GM18507 (cell line): ENCODE measurements at places on chromosomes 12 and 14.

- no peak for DNase-seq
These were observed 39.8 kb downstream of the NOPCHAP1 start for GRCh38 chr12:105025890-105026289.

- no peak for DNase-seq
These were observed 135.7 kb downstream of the SRGAP1 start for GRCh38 chr12:63980211-63980610.

GRCh38 chr12:91991399-91992187, 154.1 kb downstream of the BTG1 start:
- DNase-seq, result no peak

DNA sequence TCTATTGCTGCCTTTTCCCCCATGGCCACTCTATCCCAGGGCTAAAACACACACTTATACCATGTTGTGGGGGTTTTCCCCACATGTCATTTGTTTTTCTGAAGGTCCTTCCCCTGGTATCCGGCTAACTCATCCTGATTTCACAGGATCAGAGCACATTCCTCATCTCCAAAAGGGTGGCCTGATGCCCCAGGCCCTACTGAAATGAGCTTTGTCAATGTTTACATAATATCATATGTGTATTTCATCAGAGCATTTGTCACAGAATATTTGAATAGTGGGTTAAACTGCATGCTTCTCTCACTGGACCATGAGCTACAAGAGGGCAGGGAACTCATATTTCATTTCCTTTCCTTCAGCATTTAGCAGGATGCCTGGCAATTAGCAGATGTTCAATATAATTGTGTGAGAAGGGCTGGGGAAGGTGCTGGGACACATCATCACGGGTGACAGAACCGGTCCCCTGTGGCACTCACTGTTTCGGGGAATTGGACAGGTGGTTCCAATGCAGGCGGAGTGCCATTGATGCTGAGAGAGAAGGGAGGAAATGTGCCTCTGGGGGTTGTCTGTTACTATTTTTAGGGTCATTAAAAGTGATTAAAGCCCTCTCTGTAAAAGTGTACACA, 26.8 kb downstream of the EMP1 start:
- no peak for DNase-seq

GRCh38 chr12:69623970-69624369, 13.3 kb upstream of the LRRC10 start:
- no peak for DNase-seq

- no peak for DNase-seq
These were observed 6.6 kb upstream of the CSAD start for GRCh38 chr12:53187145-53187899.

GRCh38 chr12:38124247-38125012, 192.1 kb upstream of the ALG10B start:
- DNase-seq, result no peak

DNA sequence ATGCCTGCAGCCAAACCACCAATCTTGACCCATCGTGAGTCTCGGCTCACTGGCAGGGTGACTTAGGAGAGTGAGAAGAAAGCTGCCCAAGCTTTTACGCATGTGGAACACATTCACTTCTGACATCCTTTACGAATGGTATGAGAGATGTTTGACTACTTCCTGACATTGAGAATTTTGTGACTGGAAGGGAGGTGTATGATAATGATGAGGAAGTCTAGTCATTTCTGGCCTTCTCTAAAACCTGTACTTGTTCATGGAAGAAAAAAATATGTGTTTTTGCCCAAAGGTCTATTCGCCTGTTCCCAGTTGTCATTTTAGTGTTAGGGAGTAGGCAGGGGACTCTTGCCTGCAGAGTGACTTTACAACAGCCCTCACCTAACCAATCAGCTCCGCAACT, 227.2 kb upstream of the ATP2B1 start:
- no peak for DNase-seq

DNA sequence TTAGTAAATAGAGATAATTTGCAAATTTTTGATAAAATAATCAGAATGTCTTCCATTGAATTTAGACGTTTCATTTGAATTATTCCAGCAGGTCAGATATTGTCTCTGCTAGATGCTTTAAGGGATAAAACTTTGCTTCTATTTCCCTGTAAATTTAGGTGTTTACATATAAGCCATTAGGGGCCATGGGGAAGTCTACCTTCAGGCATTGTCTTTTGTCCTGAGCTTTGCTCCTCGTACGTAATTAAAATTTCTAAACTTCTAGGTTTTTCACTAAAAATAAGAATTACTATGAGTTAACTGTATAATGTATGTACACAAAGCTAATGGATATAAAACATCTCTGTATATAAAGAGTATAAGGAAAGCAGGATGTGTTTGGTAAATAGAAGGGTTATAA, 24.1 kb upstream of the CD69 start:
- DNase-seq, result no peak

DNA sequence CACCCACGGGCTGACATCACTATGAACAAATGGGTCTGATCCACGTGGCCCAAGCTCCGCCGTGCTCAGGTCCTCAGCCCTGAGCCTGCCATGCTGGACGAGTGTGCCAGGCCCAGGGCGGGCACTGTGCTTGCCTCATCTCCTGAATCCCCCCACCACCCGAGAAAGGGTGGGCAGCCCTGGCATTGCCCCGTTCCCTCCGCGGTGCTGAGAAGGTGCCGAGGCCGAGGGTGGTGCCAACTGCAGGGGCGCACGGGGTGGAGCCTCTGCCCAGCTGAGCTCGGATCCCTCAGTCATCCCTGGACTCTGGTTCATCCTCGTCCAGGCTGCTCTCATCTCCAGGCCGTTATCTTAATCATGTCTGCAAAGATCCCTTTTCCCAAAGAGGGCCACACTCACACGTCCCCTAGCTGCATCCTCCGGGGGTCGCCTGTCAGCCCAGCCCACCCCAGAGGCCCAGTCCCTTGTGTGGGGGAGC, 60.6 kb downstream of the NOC4L start:
- no peak for DNase-seq

DNA sequence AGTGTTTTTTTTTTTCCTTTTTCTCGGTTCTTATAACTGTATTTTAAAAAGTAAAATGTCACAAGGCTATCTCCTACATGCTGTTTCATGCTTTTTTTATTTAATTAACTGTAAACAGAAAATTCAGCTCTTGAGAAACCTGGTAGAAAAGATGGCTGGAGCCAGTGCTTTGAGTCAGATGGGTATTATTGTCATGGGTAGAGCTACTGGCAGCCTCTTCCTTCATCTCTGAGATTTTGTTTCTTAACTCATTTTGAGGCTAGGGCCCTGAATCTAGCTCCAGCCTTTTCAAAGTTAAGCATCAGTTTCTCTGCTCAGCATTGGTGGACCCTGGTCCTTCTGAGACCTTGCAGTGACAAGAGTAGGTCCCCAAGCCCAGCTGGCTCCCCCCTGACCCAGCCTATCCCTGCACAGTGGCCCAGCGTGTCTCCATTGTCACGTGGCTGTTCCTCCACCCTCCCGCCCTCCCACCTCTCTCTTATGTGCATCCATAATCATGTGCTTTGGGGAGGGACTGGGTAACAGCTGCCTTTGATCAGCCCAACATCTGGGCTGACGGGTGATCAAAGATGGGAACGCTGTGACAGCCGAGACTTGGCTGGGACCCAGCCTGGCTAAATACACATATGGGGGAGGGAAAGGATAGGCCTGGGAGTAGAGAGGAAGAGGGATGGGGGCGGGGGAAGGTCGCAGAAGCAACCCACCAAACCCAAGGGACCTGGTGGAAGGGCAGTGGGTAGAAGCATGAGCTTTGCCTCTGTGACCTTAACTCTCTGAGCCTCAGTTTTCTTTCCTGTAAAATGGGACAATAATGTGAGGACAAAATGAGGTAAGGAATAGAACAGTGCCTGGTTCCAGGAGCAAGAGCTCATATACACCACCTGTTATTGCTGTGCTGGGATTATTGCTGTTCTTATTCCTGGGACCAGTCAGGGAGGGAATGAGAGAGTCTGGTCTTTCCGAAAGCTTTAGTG, 24.4 kb upstream of the RBM19 start:
- DNase-seq, result no peak

DNA sequence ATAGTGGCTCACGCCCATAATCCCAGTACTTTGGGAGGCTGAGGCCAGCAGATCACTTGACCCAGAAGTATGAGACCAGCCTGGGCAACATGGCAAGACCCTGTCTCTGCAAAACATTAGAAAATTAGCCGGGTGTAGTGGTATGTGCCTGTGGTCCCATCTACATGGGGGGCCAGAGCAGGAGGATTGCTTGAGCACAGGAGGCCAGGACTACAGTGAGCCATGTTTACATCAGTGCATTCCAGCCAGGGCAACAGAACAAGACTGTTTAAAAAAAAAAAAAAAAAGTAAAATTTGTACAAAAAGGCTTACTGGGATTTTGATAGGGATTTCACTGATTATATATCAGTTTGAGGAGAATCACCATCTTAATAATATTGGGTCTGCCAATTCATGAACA, 7.8 kb downstream of the HCFC2 start:
- DNase-seq, result no peak

DNA sequence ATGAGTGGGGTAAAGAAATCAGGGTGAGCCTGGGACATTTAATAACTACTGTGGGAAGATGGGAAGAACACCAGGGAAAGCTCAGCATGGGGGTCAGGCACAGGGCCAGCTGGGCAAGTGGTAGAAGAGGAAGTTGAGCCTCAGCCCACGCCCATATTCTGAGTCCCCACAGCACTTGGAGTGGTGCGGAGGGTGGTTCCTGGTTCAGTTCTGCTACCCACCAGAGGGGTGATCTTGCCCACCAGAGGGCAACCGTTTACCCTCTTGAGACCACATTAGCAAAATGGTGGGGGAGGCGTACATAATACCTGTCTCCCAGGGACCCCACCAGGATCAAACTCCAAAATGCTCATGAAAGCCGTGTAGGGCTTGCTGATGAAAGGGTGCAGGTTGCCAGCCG, 16.8 kb upstream of the ANKRD33 start:
- DNase-seq, result no peak

DNA sequence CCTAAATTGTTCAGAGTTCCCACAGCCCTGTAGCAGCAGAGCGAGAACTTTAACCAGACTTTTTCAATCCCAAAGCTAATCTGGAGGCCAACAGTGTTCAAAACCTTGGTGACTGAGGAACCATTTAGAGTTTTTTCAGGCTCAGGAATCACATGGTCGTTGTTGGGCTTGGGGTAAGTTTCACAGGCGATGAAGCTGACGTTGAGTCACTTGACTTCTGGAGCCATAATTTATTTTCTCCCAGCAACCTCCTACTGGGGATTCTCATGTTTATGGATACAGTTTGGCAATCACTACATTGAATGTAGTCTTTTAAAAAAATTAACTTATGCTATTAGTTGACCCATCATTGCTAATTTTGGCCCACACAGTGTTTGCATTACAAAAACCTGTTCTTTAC, 34.5 kb downstream of the SSPN start:
- DNase-seq, result no peak

- DNase-seq, result no peak
These were observed 285 bp downstream of the MVK start for GRCh38 chr12:109573914-109574244.

GRCh38 chr12:30927222-30927611, 669 bp downstream of the TSPAN11 start:
- DNase-seq, result no peak

DNA sequence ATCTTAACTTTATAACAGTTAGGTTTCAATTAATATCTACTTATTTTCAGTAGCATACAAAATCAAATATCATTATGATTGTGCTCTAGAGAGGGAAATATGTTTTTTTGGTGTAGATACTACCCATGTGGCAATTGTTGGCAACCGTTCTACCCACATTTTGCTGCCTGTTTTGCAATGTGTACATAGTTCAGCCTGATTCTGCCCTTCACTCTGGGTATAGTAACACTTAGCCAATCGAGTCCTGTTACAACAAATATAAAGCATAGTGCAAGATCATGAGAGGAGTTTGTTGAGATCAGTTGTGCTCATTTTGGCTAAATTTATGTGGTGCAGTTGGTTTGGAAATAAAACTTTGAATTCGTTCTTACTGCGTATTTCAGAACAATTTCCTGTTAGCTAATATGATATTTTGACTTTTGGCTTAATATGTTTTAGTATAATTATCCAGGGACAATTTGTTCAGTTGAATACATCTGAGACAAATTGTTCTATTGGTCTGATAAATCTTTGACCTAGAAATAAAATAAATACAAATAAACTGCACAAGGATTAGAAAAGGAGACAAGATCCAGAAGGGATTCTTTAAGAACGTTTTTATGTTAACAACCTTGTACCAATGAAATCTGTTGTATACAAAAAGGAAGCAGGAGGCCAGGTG, 76.9 kb downstream of the ATF7IP start:
- DNase-seq, result no peak

DNA sequence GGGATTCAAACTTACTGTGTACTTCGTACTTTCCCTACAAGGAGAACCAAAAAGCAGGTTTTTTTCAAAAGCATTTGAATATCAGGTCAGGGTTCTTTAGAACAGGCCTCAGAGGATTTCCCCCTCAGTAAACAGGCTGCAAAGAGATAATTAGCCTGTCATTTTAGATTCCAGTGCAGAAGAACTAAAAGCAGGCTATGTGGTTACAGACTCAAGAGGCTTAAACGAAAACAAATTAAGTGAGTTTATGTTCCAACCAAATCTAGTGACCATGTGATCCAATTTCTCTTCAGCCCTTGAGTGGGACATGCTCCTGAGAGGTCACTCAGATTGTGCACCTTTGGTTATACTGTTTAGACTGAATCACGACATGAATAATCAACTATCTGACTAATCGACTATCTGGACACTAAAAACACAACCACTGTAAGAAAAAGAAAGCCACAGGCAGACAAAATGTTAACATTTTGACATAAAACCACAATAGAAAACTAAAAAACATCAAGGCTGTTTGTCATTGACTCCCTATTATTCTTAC, 4.5 kb downstream of the TMED8 start:
- DNase-seq, result no peak

- no peak for DNase-seq
These were observed 222.2 kb upstream of the TMEM260 start for GRCh38 chr14:56357428-56357827.

GRCh38 chr12:70645494-70646317, 8.5 kb upstream of the PTPRB start:
- no peak for DNase-seq

- no peak for DNase-seq
These were observed 209.0 kb downstream of the ANO2 start for GRCh38 chr12:5736016-5736415.

GRCh38 chr12:72472350-72472749, 200.2 kb downstream of the TRHDE start:
- DNase-seq, result no peak

DNA sequence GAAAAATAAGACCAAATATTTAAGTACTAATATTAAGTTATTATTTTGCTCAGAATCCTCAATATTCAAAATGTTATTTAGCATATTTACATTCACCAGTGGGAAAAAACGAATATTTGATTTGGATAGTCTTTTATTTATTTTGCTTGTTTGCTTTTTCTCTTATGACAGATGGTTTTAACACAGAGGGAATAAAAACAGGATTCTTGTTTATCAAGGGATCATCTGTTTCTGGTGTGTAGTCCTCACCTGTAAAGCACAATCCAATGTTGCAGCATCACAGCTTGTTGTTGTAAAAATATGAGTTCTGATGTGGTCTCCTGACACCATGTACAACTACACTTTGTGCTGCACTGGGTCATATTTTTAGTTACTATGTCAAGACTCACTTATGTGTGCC, 103.9 kb downstream of the AVPR1A start:
- DNase-seq, result no peak

GRCh38 chr14:24312736-24313507, 1.6 kb downstream of the LTB4R start:
- DNase-seq, result no peak

- no peak for DNase-seq
These were observed 892.1 kb downstream of the NRXN3 start for GRCh38 chr14:79062226-79062625.

- DNase-seq, result no peak
These were observed 20.6 kb upstream of the SNRPF start for GRCh38 chr12:95838125-95838524.

GRCh38 chr14:86654558-86655184, 1124.7 kb downstream of the FLRT2 start:
- DNase-seq, result no peak
